Transverse colon (tissue), 4 donors: ENCODE measurements at places on chromosomes 3 and 15. TPM values are rescaled to one million over a fixed set of nuclear protein-coding genes. Genes with fewer than 3 reads are reported as not detected.

The MORC1 gene
- total RNA-seq: 0.16 TPM

The GOLGA6L7 gene
- total RNA-seq: not detected

The SERINC4 gene
- total RNA-seq: not detected

The CLDN11 gene
- total RNA-seq: 4.6 TPM
